ENCODE measurements at places on chromosomes 12 and 14. TPM values are rescaled to one million over a fixed set of nuclear protein-coding genes. Genes with fewer than 3 reads are reported as not detected.

The MGP gene
- 207 TPM for total RNA-seq

The GUCY2C gene
- not detected for total RNA-seq

The SMCO3 gene
- total RNA-seq, result 0.75 TPM

The RERGL gene
- total RNA-seq, result 2.5 TPM

The SYT1 gene
- total RNA-seq, result 2.6 TPM

The RTN1 gene
- 92.9 TPM for total RNA-seq

The TAS2R20 gene
- 4.4 TPM for total RNA-seq

The FBXL14 gene
- 8.1 TPM for total RNA-seq

The WNT1 gene
- total RNA-seq, result not detected

The RIMBP2 gene
- not detected for total RNA-seq

The SMAGP gene
- 3.1 TPM for total RNA-seq

The GLT1D1 gene
- 0.22 TPM for total RNA-seq

The IRF9 gene
- 67.5 TPM for total RNA-seq

The MYL6B gene
- 12.2 TPM for total RNA-seq

The L2HGDH gene
- 6.7 TPM for total RNA-seq

All from subcutaneous adipose tissue (tissue), 4 donors.